ENCODE measurements at places on chromosomes 2 and 18. TPM values are rescaled to one million over a fixed set of nuclear protein-coding genes. Genes with fewer than 3 reads are reported as not detected.
A peak's percentile ranks its signal among the peaks of the same experiment; 100 is the strongest.

CROCC2 gene
- not detected for total RNA-seq

LONRF2 gene
- not detected for total RNA-seq

DNA sequence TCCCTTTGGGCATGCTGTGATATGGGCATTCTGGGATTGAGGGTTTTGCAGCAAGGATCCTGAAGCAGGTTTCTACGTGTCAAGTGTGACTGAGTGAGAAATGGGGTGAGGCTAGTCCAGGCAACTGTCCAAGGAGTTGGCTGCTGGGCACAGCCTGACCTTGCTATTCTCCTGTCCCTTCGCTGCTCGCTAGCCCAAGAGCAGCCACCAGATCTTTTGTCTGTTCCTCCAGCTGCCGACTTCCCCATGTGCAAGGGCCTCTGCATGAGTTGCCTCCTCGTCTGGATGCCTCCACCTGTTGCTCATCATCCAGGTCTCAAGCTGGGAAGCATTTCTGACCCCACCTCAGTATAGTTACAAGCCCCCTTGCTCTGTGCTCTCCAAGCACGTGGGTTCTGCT is 71.1 kb downstream of the DYSF start:
- DNase-seq: no peak

DNA sequence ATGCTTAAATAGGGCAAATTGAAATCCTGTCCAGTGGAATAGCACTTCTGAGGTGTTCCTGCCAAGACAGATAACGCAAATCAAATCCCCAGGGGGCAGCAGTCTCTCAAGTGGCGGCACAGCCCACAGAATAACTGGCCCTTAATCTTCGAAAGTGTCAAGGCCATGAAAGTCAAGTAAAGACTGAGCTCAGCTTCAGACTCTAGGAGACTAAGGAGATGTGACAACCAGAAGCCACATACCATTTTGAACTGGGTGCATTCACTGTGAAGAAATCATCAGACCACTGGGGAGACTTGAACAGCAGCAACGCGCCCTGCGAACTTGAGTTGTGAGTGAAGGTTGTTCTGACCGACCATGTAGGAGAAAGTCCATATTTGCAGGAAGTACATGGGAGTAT is 66.0 kb upstream of the ASAP2 start:
- no peak for DNase-seq

- DNase-seq: no peak
Measured at GRCh38 chr2:227472265-227473121, 537 bp downstream of the AGFG1 start.

DNA sequence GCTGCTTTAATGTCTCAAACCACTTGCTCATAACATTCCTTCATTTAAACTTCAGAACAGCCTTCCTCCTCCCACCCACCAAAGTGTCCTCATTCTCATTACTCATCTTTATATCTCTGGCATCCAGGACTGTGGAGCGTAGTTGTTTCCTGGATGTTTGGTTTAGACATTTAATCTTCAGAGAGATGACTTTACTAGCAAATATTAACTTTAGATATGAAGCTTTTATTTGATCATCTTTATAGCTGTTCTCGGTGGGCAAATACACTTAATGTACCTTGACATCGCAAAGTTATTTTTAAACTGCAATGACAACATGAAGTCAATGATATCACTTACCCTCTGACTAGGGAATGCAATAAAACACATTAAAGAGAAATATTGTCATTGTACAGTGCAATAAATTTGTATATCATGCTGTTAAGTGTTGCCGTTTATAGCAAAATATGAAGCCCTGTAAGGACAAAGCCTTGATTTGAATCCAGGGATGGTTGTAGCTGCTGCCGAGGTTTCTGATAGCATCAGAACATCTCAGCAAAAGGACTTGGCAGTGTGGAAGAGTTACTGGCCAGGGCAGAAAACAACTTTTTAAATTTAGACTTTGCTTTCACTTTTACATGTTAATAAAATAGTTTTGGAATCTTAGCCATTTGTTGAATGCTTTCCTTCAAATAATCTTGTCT is 4.6 kb upstream of the LAMA3 start:
- DNase-seq: no peak

DNA sequence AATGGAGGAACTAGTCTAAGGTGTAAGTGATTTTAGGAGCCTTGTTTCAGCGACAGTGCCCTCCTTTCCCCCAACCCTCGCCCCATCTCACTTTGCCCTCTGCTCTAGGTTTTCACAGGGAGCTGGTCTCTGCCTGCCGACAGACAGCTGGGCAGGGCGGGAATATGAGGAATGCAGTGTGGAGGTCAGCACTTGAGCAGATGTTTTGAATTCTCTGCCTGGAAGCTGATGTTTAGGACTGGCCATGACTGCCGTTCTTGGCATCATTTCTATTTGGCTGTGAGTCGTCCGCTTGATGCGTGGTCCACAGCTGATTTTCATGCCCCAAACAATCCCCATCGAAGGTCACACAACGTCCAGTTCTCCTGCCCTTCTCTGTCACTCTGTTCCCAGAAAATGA is 55.1 kb upstream of the SIX3 start:
- DNase-seq: no peak

GRCh38 chr2:70596739-70597138 is 43.1 kb upstream of the TGFA start:
- DNase-seq: peak; percentile 65
